ENCODE measurements at places on chromosomes 7 and 10.

DNA sequence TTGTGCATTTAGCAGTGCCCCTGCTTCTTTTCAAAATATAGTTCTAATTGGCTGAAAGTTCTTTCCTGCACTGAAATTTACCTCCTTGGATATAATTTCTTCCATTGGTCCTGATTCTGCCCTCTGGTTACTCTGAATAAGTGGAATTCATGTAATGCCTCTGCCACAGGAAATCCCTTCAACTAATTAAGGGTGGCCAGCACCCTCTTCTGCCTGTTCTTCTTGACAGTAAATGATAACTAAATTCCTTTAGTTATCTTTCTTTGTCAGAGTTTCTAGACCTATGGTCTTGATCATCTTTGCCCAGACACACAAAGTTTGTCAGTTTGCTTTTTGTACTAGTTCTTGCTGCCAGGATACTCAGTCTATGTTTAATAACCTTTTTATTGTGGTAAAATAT lies 40.2 kb downstream of the PRKCQ start:
- DNase-seq, result no peak

- peak; percentile 48 for DNase-seq
Observed at GRCh38 chr7:74083928-74084721, 521 bp downstream of the LIMK1 start.

GRCh38 chr10:46106410-46107255 lies 60.6 kb upstream of the MSMB start:
- DNase-seq, result peak; percentile 52

DNA sequence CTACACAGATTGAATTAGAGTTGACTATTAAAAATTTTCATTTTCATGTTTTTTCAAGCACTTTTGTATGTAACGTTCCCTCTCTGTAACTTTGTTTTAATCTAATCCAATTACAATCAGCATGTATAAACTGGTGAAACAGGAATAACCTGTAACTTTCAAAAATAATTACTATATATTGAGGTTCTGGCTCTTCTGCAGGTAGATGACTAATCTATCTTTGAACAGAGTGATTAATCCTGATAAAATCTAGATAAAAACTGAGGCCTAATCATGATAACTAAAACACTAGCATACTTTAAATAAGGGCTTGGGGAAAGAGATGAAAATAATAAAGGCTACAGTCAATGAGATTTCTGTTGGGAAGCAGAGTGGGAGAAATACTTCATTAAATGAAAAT lies 101.6 kb upstream of the KCND2 start:
- no peak for DNase-seq

- no peak for DNase-seq
Observed at GRCh38 chr10:30188556-30189237, 129.3 kb upstream of the JCAD start.

DNA sequence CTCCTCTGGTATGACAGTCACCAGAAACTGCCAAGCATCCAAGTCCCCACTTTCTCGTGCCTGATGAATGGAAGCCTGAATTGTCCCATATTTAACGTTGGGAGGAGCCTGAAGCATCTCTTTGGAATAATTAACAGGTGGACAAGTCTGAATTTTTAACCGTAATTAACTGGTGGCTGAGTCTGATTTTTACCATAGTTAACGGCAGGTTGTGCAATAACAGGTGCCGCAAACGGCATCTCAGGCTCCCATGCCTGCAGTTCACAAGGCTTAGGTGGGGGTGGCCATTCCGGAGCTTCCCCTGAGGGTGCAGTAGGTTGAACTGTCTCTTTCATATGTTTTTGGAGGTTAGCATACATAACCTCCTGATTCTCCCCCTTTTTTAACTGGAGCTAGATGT lies 2.0 kb upstream of the GIMAP4 start:
- DNase-seq, result no peak

DNA sequence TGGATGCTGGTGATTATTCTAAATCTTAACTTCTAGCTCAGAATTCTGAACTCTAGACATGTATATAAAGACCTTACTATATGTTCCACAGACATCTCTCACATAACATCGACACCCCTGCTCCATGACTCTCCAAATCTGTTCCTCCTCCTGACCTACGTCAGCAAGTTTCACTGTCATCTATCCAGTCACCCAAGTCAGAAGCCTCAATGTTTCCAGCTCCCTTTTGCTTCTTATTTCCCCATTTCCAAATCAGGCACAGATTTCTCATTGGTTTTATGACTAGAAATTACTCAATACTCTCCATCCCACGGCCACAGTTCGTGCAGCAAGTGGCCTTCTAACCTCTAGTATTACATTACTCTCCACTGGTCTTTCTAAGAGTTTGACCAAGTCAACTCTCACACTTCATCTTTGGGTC lies 28.5 kb downstream of the EPC1 start:
- no peak for DNase-seq

GRCh38 chr10:124532106-124532641 lies 70.6 kb downstream of the LHPP start:
- peak; percentile 8 for DNase-seq

DNA sequence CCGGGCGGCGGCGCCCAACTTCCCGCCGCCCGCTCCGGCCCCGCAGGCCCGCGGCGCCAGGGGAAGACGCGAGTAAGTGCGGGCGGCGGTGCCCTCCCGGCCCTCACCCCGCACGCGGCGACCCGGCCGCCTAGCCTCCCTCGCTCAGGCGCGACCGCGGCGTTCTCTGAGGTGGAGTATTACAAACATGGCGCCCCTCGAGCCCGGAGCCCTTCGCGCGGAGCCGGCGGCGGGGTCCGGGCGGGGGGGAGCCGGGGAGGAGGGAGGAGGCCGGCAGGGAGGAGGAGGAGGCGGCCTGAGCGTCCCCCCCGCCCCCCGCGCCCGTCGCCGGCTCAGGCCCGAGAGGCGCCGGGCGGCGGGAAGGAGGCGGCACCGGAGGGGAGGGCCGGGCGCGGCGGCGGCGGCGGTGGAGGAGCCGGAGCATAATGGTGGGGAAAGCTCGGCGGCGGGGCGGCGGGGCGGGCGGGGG lies at the start of gene ZMYND11:
Gene ZMYND11, plus strand, starts transcription at position 324 of the 469 bp plus-strand sequence. CDS start 44,558 bp downstream, outside the sequence.
- peak; percentile 55 for DNase-seq

- DNase-seq, result no peak
Observed at GRCh38 chr10:26460736-26461135, 22.6 kb downstream of the APBB1IP start.

DNA sequence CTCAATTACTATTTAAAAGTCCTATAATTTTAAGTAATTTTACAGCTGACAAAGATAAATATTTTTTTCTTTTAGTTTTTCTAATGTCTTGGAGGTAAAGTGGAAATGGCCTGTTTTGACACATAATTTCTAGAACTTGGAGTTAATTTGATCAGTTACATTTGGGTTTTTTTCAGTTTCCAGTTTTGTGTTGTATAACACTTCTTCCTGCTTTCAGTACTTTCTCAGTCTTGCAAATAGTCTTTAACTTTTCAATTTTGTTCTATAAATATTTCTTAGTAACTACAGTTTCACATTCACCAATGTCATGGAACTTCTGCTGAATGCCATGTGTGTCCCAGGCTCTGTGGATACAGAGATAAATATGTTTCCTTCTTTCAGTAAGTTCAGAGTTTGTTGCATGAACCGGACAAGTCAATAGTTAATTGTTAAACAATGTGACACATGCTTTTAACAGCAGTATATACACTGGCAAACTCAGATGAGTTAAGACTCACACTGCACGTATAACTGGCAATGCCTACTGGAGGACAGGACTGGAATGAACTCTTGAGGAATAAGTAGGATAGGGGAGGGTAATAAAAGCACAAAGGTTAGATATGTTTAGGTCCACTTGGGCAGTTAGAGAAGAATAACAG lies 4.6 kb downstream of the SHOC2 start:
- no peak for DNase-seq

DNA sequence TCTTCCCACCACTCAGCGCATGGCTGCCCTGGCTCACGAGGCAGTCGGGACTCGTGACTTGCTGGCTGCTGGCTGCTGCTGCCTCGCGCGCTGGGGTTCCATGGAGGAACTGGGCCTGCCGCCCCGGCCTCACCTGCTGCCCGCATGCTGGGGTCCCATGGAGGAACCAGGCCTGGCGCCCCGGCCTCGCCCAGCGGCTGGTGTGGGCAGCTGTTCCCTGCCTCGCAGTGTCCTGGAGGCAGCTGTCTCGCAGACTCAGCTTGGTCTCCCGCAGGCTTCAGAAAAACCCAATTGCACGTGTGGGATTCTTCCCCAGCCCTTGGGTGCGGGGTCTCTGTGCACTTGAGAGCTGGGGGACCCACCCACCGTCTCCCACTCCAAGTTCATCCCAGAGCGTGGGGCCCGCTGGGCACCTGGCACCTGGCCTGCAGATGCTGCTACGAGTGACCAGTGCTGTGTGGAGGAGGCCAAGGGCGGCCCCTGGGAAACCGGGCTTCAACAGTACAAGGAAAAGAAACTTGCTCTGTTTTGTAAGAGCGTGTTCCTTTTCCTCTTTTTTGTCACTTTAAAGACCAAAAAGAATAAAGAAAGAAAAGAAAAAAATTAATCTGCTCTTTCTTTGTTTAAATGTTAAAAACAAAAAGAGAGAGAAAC lies 20.4 kb downstream of the PWWP2B start:
- DNase-seq, result no peak

DNA sequence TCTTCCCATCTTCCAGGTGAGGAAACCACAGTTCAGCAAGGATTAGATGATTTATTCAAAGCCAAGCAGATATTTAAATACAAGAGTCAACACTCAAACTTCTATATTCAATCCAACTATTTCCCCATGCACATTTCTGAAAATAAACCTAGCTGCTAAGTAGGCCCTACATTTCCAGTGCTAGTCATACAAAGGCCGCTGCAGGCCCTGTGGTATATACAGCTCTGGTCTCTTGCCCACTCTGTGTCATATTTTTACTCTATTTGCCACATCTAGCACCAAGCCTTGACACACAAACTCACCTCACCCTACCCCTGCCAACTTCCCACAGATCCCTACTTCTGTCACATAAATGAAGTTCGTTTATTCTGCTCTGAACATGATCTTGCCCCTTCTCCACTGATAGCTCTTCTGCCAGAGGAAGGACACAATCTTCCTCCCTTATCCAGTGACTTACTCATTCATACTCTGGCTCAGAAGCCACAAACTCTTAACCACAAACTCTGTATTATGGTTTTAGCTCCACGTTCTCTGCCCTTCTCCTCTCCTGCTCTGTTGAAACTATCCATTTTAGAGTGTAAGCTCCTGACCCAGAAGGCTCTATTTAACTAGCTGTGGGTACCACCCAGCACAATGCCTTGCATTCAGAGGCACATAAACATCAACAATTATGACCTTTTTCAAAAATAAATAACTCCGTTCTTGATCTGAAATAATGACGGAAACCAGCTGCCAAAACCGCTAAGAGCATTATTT lies 180.7 kb downstream of the CPEB3 start:
- peak; percentile 32 for DNase-seq

GRCh38 chr7:18177129-18177814 lies 149.6 kb upstream of the PRPS1L1 start:
- DNase-seq, result no peak

GRCh38 chr7:11707606-11708193 lies 124.3 kb downstream of the THSD7A start:
- DNase-seq, result peak; percentile 33

- DNase-seq, result no peak
Observed at GRCh38 chr10:42960991-42961795, 115.7 kb upstream of the RET start.

DNA sequence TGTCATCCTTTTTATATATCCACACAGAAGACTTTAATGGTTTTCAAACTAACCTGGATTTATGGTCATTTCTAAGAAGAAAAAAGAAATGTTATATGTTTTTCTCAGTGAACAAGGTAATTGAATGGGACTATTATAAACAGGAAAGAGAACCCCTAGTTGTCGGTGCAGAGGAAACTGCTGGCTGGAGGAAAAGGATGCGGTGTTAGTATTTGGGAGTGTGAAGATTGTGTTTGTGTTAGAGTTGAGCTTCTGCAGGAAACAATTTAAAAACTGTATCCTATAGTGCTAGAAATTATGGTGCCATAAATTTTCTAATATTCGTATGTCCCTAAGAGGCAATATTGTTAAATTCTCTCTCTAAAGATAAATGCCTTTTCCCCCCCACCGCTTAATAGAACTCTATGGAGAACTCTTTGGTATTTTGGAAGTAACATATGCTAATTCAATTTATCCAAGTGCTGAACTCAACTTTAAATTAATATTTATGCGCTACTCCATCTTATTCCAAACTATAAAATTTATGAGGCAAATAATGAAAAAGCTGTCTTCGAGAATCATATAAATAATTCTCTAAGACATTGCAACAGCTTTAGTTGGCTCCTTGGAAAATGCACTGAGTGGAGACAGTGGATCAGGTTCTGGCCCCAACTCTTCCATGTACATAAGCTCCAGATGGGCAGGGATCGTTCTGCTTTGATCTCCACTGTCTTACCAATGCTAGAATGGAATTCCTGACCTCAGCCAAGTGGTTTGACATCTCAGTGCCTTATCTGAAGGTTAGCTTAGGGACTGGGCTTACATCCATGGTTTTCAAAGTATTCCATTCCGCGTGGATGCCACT lies 5.6 kb downstream of the BZW2 start:
- no peak for DNase-seq

- peak; percentile 17 for DNase-seq
Observed at GRCh38 chr7:139108266-139109187, 993 bp downstream of the ZC3HAV1 start.

DNA sequence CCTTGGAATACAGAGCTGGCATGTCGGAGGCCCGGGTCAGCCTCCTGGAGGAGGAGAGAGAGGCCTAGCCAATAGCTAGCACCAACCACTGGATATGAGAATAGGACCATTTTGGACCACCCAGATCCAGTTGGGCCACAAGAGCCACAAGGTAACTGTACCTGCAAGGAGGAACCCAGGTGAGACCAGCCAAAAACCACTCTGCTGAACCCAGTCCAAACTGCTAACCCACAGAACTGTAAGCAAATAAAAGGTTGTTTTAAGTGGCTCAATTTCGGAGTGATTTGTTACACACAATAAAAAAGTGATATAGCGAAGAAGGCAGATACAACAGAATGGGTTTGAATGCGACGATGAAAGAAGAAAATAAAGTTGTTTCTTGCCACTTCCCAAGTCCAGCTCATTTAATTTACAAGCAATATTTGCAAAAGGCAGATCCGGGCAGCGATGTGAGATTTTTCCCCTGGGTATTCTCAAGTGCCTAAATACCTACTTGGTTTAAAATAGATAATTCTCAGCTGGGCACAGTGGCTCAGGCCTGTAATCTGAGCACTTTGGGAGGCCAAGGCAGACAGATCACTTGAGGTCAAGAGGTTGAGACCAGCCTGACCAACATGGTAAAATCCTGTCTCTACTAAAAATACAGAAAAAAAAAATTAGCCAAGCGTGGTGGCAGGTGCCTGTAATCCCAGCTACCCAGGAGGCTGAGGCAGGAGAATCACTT lies 23.1 kb downstream of the ZNF467 start:
- no peak for DNase-seq

Measured in fibroblast of pulmonary artery (primary cell).